ENCODE measurements at places on chromosomes 16 and 17.
A peak's percentile ranks its signal among the peaks of the same experiment; 100 is the strongest.

DNA sequence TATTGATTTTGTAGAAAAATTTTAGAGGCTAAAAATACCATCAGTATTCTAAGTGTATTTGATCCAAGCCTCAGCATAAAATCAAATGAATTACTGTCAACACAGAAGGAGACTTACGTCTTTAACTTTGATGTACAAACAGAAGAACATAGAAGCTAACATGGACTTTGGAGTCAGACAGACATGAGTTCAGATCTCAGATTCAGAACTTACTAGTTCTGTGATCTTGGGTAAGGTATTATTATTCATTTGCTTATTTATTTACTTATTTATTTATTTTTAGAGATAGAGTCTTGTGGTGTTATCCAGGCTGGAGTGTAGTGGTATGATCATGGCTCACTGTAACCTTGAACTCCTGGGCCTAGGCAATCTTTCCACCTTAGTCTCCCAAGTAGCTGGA is 4.0 kb upstream of the SLFN12L start:
- DNase-seq = no peak

DNA sequence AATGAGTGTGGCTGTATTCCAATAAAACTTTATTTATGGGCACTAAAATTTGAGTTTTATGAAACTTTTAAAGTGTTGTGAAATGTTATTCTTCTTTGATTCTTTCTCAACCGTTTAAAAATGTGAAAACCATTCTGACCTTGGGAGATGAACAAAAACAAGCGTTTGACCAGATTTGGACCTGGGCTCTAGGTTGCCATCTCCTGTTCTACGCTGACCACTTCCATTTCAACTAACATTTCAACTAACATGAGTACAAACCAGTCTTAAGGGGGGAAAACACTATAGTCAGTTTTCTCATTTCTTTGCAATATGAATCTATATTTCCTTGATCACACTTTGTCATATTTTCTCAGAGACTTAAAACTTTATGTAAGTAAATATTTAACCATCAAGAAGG is 118.4 kb upstream of the IRX5 start:
- no peak for DNase-seq

- DNase-seq = no peak
Observed at GRCh38 chr17:74070998-74071679, 132.3 kb upstream of the RPL38 start.

DNA sequence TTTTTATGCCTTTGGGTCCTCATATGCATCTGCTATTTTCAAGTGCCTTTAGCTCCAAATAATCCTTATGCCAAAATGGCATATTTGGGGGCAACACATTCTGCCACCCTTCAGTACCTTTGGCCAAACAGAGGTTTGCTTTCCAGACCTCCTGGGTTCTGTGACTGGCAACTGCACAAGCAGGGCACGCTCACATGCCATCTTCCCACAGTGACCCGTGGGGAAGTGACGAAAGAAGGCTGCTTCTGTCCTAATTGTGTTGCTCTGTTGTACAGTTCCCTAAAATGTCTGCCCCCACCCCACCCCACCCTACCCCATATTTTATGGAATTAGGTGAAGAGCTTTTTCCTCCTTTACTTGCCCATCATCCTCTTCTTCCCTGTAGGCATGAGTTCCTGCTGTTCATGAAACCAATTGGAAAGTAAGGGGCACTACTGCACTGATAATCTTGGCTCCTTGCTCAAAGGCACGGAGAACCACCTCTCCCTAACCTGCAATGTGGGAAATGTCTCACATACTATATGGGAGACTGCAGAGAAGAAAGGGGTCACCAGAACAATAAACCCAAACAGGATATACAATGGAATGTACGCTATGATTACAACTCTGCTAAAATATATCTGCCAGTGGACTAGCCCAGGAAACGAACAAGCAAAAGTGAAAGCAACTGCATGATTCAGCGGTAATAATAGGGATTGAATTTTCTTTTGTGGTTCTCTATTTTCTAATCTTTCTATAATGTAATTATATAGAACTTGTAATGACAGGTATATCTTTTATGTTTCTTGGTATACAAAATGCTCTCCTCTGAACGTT is 3.3 kb upstream of the SLFN12L start:
- peak; percentile 40 for DNase-seq

DNA sequence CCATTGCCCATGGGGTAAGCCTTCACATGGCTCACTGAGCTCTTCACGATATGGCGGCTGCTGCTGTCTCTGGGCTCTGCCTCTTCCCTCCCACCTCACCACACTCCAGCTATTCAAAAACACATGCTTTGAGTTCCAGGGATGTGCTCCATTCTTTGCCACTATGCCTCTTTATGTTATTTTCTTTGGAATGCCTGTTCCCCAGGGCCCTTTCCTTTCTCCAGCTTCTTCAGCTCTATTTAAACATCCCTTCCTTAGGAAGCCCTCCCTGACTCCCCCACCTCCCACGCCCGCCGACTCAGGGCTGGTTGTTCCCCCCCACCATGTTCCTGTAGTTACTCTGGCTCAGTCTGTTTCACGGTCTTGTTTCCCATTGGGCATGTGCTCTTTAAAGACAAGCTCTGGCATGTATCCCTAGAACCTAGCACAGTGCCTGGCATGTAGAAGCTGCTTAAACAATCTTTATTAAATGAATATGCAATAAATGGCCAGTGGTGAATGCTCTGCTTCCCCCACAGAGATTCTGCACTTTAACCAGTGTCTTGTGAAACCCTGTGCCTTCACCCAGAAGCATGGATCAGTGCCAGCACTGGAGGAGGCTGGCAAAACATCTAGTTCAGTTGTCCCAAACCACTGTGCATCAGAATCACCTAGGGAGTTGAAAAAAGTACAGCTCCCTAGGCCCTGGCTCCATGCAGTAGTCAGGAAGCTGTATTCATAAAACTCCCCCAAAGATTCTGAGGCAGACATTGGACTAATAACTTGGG is 6.9 kb downstream of the MYCBPAP start:
- no peak for DNase-seq

DNA sequence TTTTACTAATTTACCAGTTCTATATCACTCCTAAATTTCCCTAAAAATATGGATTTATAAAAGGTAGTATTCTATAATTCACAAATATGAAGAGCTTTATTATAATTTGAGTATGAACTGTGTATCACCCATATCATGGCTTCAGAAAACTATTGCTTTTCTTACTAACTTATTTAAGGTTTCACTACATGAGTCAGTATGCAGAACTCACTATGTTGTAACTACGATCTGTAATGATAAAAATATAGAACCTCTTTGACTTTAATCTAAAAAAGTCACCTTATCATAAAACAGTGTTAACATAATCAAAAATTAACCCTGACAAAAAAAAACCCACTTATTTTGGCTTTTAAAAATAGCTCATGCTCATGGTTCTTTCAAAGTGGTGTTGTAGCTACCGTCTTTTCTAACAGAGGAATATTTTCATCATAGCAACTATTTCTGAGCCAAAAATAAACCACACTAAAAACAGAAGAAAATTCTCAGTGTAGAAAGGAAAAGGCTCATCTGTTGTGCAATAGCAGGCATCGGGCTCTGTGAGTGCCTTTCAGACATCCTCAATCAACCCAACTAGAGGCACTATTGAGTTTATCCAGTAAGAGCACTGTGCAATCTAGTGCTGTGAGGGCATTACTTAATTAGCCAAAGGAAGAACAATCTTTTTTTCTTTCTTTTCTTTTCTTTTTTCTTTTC is 42.1 kb downstream of the ITGAM start:
- no peak for DNase-seq

GRCh38 chr17:40371261-40371929 is 6.9 kb upstream of the GJD3 start:
- peak; percentile 51 for DNase-seq

- DNase-seq = no peak
Observed at GRCh38 chr17:68461589-68461988, 4.3 kb upstream of the WIPI1 start.
